Stimulated activated CD8-positive, alpha-beta memory T cell treated with anti-CD3 and anti-CD28 coated beads, Interleukin-4, amount 100 ng/mL, for 1 hour (primary cell): ENCODE measurements at places on chromosomes 6 and 20.

DNA sequence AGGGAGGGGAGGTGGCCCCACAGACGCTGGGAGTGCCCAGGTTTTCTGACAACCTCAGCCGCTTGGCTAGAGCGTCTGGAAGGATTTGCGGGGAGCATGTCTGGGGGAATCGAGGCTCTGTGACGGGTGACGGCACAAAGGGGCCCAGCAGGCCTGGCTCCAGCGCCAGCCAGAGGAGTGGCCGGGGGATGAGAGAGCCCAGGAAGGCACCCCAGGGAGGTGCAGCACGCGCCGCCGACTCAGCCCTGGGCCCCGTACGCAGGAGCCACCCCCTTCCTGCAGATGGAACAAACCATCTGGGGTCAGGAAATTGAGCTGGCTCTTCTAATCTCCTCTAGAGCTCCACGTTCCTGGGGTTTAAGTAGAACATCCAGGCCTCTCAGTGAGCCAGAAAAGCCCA, 5.9 kb upstream of the SLCO4A1 start:
- DNase-seq = no peak

GRCh38 chr20:41334443-41335421, 5.9 kb upstream of the LPIN3 start:
- no peak for DNase-seq

DNA sequence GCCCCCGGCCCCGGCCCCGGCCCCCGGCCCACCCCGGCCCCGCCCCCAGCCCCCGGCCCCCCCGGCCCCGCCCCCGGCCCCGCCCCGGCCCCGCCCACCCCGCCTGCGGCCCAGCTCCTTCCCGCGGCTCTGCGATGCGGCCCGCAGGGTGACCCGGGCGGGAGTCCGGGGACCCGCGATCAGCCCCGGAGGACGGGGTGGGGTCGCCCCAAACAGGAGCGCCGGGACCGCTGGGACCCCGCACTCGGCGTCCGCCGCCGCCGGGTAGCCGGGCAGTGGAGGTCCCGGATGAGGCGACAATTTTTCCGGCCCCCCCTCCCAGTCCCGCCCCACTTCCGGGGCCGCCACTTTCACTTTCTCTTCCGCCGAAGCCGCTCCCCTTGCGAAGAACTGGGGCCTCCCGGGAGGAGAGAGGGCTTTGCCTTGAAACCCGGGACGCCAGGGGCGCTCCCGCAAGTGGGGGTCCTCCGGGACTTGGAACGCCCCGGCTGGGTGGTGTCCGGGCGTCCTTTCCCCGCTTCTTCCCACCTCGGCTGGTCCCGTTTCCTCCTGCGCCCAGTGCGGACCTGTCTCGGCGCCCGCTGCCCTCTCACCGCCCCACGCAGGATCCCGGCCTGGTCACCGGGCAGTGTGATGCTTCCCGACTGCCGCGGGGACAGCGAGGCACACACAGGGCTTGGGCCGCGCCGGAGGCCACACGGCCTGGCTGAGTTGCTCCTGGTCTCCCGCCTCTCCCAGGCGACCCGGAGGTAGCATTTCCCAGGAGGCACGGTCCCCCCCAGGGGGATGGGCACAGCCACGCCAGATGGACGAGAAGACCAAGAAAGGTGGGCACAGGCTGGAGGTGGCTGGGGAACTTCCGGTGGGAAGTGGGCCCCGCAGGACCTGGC, at the start of gene RBCK1:
TSS of gene RBCK1 (plus strand) at position 347 of the 890 bp plus-strand sequence. CDS start at position 806, 459 bp downstream.
- DNase-seq = peak; percentile 80

DNA sequence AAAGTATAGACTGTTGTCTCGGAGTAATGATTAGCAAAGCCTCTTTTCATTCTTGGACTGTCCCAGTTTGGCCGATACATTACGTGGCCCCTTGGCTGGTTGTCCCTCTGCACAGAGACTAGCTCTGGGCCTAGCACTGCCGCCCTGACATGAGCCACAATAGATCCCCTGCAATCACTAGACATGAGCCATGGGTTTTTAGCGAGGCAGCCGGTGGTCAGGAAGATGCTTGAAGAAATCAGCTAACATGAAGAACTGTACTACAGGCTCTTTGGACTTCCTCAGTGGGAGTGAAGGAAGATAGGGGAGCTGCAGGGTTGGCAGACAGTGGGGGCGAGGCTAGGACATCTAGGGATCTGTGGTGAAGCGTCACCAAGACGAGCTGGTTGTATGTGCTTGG, 11.0 kb downstream of the DUSP22 start:
- DNase-seq = no peak

GRCh38 chr6:86459978-86460377, 477.4 kb upstream of the HTR1E start:
- DNase-seq = no peak

DNA sequence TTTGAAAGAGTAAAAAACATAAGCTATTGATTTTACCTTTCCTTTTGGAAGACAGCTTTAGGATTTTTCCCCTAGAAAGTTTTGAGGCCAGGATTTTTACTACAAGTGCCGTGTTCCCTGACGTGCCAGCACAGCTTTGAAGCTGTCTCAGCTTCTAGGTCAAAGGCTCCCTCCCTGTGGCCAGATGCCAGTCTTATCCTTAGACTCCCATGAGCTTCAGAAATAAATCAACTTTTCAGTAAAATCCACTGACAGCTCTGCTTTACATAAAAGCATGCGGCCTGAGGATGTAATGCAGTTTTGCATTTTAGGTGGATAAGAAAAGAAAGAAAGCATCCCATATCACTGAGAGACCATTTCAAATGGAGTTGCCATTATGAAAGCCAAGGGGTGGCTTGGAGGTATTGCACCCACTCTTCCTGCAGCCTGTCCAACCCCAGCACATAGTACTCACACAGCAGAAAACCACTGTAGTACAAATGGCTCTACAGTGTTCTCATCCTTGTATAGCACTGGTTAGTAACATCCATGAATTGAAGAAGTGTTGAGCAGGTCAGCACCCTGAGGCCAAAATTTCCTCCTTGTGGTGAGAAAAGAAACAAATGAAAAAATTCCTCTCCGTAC, 15.2 kb upstream of the ATXN1 start:
- DNase-seq = no peak

DNA sequence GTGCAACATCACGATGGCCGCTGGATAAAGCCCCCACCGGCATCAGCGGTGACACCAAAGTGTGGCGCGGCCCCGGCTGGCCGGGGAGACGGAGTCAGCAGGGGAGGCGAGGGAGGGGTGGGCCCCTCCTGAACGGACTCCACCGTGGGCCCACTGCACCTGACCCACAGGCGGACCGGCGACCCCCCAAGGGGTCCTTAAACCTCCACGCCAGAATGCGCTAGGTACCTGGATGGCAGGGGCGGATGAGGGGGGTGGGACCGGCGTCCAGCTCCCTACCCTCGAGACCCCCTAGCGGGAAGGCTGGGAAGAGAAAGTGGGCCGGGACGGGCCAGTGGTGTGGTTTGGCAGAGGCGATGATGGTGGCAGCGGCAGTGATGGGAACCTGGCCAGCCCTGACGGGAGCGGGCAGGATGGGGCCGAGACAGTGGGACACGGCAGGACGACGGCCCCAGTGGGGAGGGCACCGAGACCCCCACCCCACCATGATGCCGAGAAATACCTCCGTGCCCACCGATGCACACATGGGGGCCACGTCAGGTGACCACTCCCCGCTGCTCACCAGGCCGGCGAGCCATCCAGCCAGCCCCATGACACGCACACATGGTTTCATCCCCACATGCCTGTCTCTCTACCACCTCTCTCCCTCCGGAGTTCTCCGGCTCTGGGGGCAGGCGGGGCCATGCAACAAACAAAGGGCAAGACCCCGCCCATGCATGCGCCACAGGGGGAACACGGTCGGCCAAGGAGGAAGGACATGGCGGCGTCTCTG, 771.9 kb upstream of the DEFB115 start:
- no peak for DNase-seq

GRCh38 chr6:125886021-125886420, 70.5 kb upstream of the HINT3 start:
- DNase-seq = no peak

DNA sequence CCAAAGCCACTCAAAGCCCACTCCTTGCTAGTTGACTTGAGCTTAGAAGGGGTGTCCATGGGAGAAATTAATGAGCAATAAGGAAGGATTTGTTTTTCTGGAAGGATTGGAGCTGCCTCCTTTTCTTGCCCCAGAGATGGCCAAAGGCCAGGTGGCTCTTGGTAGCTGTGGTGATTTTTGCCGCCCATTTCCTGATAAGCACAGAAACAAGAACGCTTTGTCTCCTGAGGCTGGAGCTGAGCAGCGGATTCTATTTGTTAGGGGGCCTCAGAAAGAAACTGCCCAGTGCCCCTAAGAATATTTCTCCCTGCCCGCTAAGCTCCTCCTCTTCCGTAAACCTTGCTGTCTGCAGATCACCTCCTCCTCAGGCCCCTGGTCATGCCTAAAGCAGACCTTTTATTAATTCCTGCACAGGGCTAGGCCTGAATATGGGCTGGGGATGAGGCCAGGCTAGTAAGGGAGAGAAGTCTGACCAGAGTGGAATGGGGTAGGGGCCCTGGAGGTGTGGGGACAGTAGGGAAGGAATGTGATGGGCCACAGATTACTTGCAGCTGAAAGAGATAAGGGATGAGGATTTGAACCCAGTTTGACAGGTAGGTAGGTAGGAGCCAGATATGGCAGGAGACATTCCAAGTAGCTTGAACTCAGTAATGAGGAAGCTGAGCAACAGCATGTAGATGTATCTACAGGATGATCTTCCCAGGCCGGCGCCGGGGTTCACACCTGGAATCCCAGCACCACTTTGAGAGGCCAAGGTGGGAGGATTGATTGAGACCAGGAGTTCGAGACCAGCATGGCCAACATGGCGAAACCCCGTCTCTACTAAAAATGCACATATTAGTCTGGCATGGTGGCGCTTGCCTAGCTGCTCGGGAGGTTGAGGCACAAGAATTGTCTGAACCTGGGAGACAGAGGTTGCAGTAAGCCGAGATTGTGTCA, 71.2 kb upstream of the NAA20 start:
- no peak for DNase-seq

- DNase-seq = no peak
Observed at GRCh38 chr20:58286729-58287128, 22.8 kb upstream of the RAB22A start.

DNA sequence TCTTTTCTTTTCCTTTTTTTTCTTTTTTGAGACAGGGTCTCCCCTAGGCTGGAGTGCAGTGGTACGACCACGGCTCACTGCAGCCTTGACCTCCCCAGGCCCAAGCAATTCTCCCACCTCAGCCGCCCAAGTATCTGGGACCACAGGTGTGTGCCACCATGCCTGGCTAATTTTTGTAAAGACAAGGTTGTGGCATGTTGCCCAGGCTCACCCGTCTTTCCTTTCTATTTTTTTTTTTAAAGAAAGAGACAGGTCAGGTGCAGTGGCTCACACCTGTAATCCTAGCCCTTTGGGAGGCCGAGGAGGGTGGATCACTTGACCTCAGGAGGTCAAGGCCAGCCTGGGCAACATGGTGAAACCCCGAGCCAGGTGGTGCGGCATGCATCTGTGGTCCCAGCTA, 16.6 kb downstream of the BANF2 start:
- DNase-seq = no peak

DNA sequence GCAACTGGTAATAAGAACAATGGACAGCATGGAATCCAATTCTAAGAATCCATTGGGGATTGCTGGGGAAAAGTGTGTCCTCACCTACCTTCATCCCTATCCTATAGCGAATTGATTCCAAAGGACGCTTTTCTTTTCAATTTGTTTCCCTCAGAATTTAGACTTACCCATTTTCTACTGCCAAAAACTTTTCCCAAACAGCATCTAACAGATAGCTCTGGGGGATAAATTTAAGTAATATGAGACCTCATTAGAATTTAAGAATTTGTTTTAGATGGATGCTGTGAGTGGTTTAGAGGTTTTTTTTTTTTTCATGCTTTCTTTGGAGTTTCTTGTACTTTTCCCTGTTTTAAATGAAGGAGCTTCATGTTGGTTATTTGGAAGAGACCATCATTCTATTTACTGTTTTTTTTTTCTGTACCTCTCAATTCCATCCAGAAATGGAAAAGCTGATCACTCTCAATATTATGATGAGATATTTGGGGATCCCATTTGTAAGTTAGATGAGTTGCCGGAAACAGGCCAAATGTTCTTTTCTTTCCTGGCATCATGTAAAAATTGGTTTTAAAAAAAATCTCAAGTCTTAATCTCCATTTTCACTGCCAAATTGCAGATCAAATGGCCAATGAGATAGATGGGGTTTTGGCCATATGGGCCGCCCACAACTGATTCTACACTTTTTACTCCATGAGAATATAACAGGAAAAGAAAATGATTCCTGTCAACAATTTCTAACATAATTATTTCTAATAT, 105.7 kb downstream of the BCAS1 start:
- DNase-seq = no peak

GRCh38 chr6:31399589-31400466, 3.6 kb upstream of the MICA start:
- peak; percentile 4 for DNase-seq

GRCh38 chr6:48169635-48170034, 58.6 kb upstream of the PTCHD4 start:
- no peak for DNase-seq

- DNase-seq = no peak
Observed at GRCh38 chr6:108260126-108260808, 573 bp downstream of the SNX3 start.

GRCh38 chr6:70667256-70667710, 400 bp upstream of the SMAP1 start:
- no peak for DNase-seq

- DNase-seq = no peak
Observed at GRCh38 chr6:44627091-44627882, 239.8 kb downstream of the CDC5L start.

GRCh38 chr6:26064619-26065257, 22.5 kb upstream of the HFE start:
- no peak for DNase-seq

DNA sequence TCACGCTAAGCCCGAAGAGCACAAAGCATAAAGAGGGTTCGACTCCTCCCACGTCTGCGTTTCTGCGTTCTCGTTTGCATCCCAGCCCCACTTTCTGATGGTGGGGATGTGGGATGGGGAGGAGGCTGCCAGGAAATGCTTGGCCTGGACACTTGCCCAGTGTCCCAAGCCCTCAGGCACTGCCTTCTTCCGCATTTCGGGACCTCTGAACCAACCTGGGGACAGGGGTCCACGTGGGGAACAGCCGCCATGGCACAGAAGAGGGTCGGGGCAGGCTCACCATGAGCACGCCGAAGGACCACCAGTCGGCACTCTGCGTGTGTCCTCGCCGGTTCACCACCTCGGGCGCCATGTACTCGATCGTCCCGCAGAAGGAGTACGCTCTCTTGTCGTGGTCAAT, 88.2 kb downstream of the RAMACL start:
- no peak for DNase-seq

DNA sequence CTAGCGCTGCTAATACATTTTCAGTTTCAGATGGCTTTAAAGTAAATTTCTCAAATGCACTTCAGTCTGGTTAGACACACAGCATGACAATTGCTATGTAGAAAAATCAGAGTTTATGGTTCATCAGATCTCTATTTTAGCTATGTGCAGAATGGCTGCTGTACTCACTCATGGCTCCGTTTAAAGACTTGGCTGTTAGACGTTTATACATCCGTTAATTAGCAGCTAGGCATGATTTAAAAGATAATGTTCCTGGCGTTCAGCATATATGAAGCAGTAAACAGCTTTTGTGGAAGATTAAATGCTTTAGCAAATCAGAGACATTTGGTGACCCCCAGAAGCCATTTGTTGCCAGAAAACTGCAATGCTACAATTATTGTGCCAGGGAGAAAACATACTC, 350.0 kb upstream of the MANEA start:
- no peak for DNase-seq
